ENCODE measurements at places on chromosomes 2 and 18.

GRCh38 chr2:81093031-81093430 is 788.5 kb upstream of the LRRTM1 start:
- no peak for DNase-seq

GRCh38 chr2:9554921-9555296 is 721 bp downstream of the ADAM17 start:
- DNase-seq, result no peak

- no peak for DNase-seq
Measured at GRCh38 chr18:49183921-49184320, 233.2 kb upstream of the SMAD7 start.

- no peak for DNase-seq
Measured at GRCh38 chr2:77962943-77963342, 440.8 kb upstream of the LRRTM4 start.

GRCh38 chr2:240431271-240431660 is 4.2 kb upstream of the GPC1 start:
- no peak for DNase-seq

GRCh38 chr18:10061566-10062140 is 147.8 kb downstream of the VAPA start:
- DNase-seq, result no peak

GRCh38 chr2:128306081-128306930 is 12.4 kb downstream of the HS6ST1 start:
- no peak for DNase-seq

GRCh38 chr2:217366266-217366895 is 506.5 kb upstream of the TNP1 start:
- no peak for DNase-seq

GRCh38 chr18:4878480-4878879 is 318.6 kb downstream of the AKAIN1 start:
- no peak for DNase-seq

DNA sequence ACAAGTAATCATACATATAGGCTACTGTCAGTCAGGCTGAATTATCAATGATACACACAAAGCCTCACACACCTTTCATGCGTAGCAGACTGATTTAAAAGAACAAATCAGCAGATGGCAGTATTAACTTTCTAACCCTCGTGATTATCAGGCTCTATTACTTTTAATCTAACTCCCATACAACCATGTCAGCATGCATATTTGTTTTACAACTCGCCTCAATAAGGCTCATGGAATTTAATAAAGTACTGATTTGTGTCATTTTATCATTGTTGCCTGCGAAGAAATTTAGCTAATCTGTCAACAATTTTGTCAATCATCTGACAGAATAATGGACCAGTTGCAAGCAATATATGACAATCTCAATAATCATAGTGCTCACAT is 82.8 kb downstream of the SLC25A12 start:
- no peak for DNase-seq
